Stimulated activated CD8-positive, alpha-beta memory T cell treated with anti-CD3 and anti-CD28 coated beads, Interleukin-4, amount 100 ng/mL, for 48 hours (primary cell): ENCODE measurements at places on chromosomes 16 and 17.

DNA sequence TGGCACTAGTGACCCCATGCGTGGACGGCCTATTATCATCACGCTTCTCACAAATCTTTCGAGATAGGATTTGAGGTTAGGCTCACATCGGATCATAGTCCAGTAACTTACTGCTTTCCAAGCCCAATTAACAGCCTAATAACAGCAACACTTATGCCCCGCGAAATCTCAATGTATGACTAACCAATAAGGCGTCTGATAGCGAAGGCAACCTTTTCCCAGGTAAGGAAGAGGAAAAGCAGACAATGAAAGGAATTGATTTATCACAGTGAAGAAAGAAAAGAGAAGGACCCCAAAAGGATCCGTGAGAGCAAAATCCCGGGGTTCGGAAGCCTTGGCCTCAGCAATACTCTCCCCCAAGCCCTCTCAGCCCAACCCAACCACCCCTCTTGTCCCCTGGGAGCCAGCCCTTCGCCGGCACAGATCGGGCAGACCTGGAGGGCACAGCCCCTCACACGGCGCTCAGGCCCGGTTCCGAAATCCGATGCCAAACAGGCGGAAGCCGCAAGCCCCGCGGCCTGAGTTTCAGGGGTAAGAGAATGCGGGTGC is 534 bp downstream of the GPATCH8 start:
- DNase-seq, result no peak

DNA sequence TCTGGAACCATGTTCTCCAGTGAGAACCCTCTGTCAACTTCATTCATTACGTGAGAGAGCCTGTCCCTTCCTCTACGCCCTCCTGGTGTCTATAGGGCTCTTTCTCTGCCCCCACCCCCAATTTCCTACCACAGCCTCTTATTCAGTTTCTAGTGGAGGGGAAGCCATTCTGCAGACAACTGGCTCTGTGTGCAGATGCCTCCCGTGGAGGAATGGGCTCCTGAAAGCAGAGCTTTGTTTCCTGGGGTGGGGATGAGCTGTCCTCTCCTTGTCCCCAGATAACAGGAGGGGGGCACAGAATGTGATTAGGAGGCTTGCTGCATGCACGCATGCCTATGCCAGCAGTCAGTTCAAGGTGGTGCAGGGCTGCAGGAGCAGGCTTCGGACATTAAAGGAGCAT is 31.6 kb downstream of the MMP15 start:
- no peak for DNase-seq

DNA sequence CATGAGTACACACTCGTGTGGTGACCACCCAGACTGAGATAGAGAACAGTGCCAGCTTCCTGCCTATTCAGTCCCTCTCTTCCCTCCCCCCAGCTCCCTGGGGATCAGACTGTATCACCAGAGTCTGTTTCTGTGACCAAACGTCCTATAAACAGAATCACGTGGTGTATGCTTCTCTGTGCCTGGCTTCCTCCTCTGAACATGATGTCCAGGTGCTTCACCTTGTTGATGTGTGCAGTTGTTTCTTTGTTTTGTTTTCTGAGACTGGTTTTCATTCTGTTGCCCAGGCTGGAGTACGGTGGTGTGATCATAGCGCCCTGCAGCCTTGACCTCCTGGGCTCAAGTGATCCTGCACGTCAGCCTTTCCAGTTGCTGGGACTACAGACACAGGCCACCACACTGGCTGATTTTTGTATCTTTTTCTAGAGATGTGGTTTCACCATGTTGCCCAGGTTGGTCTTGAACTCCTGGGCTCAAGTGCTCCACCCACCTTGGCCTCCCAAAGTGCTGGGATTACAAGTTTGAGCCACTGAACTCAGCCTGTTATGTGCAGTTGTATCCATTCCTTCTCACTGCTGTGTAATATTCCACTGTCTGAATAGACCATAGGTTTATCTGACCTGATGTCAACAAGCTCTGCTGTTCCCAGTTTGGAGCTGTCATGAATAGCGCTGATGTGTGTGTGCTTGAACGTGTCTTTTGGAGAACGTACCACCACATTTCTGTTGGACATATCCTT is 28.9 kb upstream of the PRM1 start:
- DNase-seq, result no peak

- DNase-seq, result no peak
These were observed at the start of gene ASPA for GRCh38 chr17:3475812-3476610. Gene ASPA (plus strand): TSS chr17:3475997. CDS start chr17:3476160, 163 bp downstream.
